ENCODE measurements at places on chromosomes 3 and 15.

DNA sequence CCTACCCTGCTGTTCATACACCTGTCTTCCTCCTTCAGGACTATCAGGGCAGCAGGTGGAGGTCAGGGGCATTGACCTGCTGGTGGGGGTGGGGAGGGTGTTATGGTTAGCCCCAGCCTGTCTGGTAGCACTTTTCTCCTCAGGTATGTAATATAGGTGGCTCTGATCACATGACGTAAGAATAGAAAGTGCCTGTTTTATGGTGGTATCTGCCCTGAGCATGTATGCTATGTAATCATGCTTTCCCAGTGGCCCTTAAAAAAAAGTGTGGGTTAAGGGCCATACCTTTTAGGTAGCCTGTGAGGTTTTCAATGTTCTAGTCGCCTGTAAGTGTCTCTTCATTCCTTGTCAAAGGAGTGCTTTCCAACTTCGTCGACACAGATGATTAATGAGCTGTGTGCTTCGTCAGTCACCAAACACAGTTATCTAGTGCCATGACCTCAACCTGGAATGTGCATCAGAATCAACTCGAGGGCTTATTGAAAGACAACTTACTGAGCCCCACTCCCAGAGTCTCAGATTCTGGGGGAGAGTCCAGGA lies 86.3 kb downstream of the KLHL25 start:
- DNase-seq, result no peak

DNA sequence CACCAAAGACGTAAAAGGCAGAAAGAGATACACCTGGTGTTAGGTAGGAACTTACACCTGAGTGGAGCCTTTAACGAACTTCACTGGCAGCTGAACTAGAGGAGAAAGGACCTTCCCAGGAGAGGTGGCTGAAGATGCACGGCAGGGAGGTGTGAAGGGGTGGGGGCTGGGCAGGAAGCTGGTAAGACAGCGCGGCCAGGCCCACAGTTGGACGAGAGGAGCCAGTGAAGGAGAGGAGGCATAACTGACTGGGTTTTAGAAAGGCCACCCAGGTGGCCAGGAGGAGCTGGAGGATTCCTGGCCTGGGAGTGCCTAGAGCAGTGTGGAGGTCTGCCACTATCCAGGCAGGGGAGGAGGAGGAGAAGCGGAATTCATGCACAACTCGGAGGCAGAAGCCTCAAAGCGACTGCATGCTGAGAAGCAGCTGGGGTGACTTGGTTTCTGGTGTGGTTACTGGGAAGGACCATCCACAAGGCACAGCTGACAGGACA lies 51.9 kb downstream of the SLC41A3 start:
- no peak for DNase-seq

DNA sequence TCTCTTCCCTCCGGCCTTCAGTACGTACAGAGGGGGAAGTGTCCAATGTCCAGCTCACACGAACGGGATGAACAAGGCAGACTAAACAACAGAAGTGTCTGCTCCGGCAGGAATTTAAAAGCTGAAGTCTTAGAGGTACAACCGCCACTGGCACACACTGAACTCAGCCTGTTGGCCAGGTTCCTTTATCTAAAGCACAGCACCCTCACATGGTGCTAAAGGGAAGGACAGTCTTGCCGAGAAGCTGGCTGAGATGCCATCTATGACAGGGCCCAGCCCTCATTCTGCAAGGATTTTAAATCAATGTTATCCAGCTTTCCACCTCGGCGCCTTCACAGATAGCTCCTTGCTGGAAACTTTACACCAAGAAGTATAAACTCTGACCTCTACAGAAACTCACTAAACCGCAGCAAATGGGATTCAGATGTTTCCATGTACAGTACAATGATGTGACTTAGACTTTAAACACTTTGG lies 2.8 kb downstream of the ADAMTS17 start:
- peak; percentile 36 for DNase-seq

GRCh38 chr3:87359826-87360225 lies 83.4 kb upstream of the POU1F1 start:
- DNase-seq, result no peak

GRCh38 chr3:63325386-63325785 lies 47.3 kb downstream of the SYNPR start:
- DNase-seq, result no peak

DNA sequence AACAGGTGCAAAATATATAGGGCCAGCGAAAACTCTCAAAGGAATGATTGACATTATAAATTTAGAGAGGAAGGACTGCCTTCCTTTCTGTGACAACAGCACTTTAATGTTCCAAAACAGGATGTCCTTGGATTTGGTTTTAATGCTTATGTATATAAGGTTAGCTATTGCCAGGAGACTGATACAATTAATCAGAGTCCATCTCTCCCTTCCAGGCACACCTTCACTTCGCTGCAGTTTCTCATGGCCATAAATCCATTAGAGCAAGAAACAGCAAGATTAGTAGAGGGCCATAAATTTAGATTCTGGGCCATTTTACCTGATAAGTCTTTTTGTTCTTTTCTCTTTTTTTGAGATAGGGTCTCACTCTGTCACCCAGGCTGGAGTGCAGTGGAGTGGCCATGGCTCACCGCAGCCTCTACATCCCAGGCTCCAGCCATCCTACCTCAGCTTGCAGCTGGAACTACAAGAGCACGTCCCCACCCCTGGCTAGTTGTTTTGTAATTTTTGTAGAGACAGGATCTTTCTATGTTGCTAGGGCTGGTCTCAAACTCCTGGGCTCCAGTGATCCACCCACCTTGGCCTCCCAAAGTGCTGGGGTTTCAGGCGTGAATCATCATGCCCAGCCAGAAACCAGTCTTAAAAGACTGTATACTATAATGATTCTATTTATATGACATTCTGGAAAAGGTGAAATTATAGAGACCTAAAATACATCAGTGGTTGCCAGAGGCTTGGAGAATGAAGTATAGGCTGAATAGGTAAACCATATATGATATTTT lies 15.7 kb upstream of the TFRC start:
- no peak for DNase-seq

GRCh38 chr3:126547721-126548120 lies 11.0 kb downstream of the C3orf22 start:
- DNase-seq, result no peak

- no peak for DNase-seq
These were observed 25.7 kb downstream of the RPLP1 start for GRCh38 chr15:69478259-69478781.

DNA sequence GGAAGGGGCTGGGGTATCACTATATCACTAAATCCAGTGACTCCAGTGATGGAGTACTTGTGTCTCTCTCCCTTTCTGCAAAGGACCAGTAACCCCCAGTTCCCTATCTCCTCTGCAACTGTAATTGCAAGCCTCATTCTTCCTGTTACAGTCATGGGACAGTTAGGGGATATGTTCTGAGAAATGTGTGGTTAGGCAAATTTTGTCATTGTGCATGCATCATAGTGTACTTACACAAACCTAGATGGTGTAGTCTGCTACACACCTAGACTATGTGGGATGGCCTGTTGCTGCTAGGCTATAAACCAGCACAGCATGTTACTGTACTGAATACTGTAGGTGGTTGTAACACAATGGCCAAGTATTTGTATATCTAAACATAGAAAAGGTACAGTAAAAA lies 2.2 kb downstream of the VPS8 start:
- DNase-seq, result no peak

DNA sequence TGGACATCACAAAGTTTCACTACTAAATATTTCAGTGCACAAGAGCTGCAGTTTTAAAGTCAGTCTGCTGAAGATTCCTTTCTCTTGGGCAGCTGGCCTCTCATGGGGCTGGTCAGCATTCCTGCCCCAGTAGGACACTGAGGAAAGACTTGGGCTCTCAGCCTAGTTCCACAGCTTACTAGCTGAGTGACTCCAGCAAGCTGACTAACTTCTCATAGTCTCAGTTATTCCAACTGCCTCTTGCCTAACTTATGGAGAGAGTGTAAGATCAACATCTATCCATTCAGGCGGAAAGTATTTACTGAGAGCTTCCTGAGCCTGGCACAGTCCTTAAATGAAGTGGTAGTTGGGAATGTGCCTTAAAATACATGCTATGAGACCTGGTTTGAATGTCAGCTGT lies 27.0 kb downstream of the TM4SF4 start:
- DNase-seq, result no peak

GRCh38 chr15:84570164-84570735 lies 30.6 kb upstream of the ZSCAN2 start:
- no peak for DNase-seq

DNA sequence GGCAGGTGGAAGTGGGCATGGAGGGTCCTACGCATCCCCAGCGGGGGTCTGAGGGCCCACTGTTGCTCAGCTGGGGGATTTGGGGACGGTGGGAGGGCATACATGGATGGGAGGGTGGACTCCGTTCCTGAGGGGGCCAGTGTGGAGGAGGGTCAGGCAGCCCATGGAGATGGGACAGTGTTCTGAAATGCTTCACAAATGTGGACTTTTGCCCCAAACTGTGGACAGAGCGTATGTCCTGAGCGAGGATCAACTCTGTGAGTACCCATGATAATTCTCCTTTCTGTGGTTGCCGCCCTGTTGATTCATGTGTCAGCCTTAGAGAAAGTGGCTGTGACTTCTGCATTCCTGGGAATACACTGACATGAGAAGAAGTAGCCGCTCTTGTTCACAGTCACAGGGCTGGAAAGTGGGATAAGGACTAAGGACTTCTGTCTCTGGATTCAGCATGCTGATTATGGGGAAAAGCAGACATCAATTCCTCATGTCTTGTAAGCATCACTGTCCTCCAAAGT lies 33.4 kb downstream of the SMAD3 start:
- no peak for DNase-seq
